AG04449 (cell line): ENCODE measurements at places on chromosomes 12 and 14.

DNA sequence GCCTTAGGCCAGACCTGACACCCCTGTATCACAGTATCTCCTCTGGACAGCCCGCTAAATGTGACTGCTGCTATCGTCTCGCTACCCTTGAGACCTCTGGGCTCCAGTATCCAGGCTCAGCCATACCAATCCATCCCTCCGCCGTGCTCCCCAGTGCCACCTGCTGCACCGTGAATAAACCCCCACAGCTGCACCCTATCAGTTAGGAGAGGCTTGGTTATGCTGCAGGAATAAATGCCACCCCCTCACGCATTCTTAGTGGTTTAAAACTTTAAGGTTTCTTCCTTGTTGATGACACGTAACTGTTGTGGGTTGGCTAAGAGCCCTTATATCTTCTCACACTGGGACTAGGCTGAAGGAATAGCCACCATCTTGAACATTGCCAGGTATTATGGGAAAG is 12.1 kb downstream of the CCDC63 start:
- DNase-seq, result no peak

DNA sequence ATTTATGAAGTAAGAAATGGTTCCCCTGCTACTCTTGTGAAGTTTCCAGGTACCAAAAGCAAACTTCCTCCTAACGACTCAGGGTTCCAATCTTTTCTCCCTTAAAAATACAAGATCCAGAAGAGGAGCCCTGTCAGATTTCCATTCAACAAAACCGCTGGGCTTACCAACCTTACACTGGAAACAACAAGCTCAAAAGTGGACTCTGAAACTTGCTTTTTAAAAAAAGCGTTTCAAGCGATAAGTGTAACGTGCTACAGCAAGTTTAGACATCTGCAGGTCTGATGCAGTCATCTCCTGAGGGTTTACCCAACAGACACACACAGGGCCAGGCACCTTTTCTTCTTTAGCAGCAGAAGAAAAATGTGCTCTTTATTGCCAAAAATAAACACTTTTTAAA is 6.9 kb upstream of the CREBL2 start:
- no peak for DNase-seq

DNA sequence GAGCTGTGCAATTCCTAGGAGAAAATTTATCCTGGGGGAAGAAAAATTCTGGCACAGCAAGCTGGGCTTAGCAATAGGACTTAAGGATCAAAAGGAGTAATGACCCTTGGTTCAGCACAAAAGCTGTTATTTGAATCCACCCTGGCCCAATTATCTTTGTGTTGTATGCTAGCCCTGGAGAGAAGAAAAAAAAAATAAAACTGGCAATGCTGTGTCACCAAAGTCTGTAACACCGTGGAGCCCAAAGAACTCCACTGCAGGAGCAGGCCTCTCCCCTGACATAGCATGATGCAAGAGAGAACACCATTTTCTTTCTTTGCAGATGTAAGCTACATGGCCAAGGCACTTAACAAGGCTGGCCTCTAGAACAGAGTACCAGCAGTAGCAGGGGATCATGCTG is 63.0 kb upstream of the ARHGAP5 start:
- no peak for DNase-seq

DNA sequence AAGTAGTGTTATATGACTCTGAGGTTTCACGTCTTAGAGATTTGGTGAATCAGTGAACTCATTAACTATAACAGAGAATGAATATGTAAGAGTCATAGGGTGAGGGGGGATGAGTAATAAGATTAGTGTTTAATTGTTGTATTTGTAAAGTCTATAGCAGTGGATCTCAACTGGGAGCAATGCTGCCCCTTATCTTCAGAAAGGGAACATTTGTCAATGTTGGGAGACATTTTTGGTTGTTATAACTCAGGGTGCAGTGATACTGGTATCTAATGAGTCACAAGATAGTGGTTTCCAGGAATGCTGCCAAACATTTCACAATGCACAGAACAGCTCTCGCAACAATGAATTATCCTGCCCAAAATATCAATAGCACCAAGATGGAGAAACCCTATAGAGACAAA is 1193.7 kb downstream of the GALC start:
- peak; percentile 94 for DNase-seq

GRCh38 chr14:100581228-100582145 is 5.7 kb downstream of the BEGAIN start:
- DNase-seq, result no peak

- no peak for DNase-seq
These were observed 20.2 kb downstream of the CCDC38 start for GRCh38 chr12:95922231-95922630.

- DNase-seq, result no peak
These were observed 6.0 kb downstream of the C2CD5 start for GRCh38 chr12:22538311-22538710.

DNA sequence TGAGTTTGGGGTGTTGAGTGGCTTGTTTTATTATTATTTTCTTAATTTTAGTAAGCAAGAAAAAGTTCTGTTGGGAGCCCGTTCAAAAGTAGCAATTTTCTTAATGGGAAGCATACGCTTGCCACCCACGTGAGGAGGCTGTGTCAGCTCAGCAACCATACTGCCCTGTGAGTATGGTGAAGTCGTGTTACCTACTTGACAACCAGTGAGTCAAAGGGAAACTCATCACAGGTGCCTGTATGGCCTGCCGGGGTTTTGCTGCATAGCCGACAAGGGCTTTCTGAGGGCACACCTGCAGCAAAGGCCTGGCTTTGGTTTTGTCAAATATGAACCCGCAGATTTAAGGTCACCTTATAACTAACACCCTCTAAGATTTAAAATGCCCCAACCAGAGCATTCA is 31.1 kb downstream of the PITPNM2 start:
- DNase-seq, result no peak

DNA sequence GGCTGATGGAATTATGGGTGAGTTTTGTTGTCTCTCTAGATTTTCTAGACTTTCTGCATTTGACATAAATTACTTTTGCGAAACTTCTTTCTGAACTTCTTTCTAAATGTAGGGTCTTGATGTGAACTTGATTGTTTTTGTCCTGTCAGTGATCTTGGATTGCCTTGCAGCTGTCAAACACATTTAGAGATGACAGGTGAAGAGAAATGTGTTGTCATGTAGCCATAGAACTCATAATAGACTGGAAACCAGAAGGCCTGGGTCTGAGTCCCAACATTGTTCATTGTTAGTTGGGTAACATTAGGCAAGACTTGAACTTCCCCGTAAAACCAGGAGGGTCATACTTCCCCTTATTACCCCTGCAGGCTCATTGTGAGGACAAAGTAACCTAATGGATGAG is 109.0 kb downstream of the LRIG3 start:
- no peak for DNase-seq

- no peak for DNase-seq
These were observed 1.2 kb downstream of the TTC7B start for GRCh38 chr14:90814806-90815571.

- no peak for DNase-seq
These were observed 201.2 kb downstream of the SEC23A start for GRCh38 chr14:38901791-38902190.
